ENCODE measurements at places on chromosomes 7 and 10.

GRCh38 chr10:78300526-78300925 lies 266.9 kb downstream of the RPS24 start:
- DNase-seq = no peak

GRCh38 chr10:63866075-63866746 lies 345.0 kb downstream of the REEP3 start:
- peak; percentile 71 for DNase-seq

GRCh38 chr7:135337977-135338550 lies 104.4 kb downstream of the STRA8 start:
- no peak for DNase-seq

DNA sequence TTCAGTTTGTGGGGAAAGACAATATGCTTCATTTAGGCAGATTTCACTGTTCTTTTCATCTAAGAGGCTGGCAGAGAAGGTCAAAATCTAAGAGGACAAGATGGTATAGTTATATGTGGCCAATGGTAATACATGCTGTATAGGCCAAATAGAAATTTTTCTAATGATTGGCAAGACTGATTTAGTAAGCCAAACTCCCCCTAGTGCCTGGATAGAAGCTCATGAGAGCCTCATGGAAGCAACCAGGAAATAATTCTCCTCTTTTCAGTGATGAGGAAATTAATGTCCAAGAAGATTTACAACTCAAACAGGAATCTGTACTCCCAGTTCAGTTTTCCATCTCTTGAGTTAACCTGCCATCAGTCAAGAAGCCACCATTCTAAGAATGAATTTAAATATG lies 253.6 kb upstream of the PHF14 start:
- peak; percentile 11 for DNase-seq

DNA sequence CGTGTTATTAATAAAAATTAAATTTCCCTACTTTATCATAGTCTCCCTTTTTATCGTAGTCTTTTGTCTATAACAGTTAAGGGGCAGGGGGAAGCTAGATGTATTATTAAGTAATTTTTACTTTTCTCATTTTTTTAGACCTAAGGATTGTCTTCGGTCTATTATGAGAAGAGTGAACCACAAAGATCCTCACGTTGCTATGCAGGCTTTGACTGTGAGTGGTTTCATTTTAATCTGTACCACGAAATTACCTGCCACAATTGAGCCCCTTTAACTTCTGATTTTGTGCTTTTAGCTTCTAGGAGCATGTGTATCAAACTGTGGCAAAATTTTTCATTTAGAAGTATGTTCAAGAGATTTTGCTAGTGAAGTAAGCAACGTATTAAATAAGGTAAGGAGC lies 40.6 kb downstream of the STAM start:
- no peak for DNase-seq

GRCh38 chr7:121800916-121801675 lies 71.9 kb upstream of the PTPRZ1 start:
- no peak for DNase-seq

- DNase-seq = no peak
These were observed 60.4 kb upstream of the FAM20C start for GRCh38 chr7:131781-132482.

DNA sequence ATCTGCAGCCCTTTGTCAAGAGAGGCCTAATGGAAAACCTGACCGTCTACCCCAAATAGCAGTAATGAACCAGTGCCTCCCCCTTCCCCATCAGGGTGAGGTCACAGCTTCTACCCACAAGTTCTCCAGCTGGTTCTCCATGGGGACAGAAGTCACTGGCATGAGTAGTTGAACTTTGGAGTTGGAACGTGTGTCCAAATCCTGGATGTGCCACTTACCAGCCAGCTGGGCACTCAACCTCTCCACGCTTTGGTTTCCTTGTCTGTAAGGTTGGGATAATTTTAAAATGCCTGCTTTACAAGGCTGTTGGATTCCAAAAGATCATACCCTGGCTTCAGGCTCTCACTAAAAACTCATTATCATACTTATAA lies 25.6 kb downstream of the PRLHR start:
- DNase-seq = no peak

DNA sequence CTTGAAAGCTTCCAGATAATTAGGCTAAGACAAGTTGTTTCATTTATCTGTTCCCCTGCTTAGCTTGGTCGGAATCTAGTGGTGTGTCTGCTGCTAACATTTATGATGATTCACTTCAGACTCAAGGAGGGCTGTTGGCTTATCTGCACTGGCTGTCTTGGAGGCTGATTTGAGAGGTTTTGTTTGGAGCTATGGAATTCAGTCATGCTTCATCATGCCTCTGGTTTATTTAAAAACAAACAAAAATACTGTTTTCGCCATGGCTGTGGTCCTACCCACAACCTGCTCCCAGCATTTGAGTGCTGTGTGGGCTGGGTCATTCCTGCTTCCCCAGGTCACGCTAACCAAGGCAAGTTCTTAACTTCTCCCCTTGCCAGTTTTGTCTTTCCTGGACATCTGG lies 11.7 kb upstream of the ARPC1B start:
- DNase-seq = no peak

DNA sequence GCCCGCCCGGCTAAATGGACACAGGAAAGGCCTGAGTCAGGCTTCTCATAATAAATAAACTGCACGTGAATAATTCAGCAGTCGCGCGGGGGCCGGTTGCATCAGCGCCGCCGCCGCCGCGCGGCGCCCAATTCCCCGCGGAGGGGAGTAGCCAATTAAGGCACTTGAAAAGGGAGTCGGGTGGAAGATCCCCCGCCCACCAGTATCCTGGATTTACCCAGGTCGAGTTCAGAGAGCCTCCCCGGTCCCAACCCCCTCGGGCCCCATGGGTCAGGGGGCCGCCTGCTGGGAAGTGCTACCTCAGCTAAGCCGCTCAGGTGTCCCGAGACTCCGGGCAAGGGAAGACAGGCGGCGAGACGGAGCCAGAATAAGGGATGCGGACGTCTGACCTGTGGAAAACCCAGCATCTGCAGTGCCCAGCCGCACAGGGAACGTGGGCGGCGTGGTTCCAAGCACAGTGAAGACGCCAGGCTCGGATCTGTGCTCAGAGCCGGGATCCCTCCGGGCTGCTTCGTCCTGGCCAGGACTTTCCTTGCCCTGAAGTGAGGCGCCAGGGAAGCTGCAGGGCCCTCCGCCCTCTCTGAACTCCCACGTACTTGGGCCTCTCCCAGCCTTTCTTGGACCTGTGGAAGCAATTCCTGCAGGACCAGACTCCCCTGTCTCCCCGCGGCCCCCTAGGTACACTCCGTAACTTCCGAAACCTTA lies 7.3 kb upstream of the LBX1 start:
- DNase-seq = no peak

DNA sequence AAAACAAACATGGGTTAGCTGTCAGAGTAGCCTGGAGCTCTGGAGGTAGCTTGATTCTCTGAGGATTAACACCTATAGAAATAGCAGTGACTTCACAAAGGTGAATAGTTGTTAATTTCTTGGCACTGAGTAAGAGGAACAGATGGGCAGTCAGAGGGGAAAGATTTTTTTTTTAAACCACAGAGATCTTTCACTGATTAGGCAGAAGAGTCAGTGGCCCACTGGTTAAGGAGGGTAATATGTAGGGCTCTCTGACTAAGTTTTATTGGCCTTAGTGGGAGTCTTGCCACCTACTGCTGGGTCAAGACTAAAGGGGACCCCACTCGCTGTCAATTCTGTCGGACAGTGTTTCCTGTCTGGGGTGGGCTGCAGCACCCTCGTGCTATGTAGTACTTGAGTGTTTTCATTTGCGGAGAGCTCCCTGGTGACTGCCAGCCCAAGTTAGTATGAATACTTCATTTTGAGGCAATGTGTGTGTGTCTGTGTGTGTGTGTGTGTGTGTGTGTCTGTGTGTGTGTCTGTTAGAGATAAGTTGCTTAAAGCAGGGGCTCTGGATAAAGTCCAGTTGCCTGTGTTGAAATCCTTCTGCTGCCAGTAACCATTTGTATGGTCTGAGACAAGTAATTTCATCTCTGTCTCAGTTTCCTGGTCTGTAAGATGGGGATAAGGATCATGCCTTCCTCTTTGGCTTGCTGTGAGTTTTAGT lies 145.2 kb downstream of the ARID5B start:
- DNase-seq = no peak

- DNase-seq = no peak
These were observed 16.9 kb upstream of the CREB5 start for GRCh38 chr7:28395404-28395803.

- DNase-seq = no peak
These were observed 79.8 kb upstream of the PDE1C start for GRCh38 chr7:32150039-32150438.

- DNase-seq = no peak
These were observed 8.5 kb downstream of the CACUL1 start for GRCh38 chr10:118746246-118746645.

DNA sequence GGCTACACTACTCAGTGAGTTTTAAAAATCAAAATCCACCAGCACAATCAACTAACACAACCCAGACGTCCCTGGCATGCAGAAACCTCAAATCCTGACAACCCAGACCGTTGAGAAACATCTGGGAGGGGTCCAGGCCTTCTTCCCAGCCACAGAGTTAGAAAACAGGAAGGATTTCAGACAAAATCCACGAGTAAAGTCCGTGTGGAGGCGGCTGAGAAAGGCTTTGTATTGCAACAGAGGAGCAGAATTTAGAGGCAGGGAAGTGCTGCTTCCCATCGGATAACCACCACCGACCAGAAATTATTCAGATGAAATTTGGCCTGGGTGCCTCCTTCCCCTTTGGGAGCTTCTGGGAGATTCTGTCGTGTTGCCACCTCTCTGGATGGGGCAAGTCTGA lies 61.5 kb downstream of the TNS3 start:
- no peak for DNase-seq

DNA sequence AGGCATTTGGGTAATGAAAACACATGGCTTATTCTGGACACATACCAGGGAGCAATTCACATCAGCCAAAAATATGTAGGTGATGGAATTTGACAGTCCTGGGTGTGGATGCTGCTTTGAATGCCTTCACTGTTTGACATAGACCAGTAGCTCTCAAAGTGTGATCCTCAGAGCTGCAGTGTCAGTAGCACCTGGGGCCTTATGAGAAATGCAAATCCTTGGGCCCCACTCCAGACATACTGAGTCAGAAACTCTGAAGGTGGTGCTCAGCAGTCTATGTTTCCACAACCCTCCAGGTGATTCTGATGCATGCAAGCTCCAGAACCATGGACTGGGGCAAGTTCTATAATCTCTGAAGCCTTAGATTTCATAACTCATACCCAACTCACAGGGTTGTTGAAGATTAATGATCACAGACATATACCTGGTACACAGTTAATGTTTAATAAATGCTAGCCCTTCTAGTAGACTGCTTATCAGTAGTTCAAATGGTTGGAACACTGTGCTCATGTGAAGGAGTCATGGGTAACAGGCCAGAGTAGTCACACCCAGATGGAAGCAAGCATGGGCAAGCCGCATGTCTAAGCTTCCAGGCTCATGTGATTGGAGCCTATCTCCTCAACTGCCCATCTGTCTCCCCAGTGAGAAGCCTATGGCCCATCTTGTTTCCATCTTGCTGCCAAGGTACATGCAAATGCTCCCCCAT lies 715.7 kb downstream of the GRID1 start:
- no peak for DNase-seq

Measured in A549 (cell line).